Activated CD4-positive, alpha-beta T cell treated with anti-CD3 and anti-CD28 coated beads, Interleukin-2, amount 50 U/mL, for 1 hour (primary cell): ENCODE measurements at places on chromosomes 6 and 20.

GRCh38 chr6:13286181-13286580 is 42.2 kb downstream of the TBC1D7 start:
- no peak for DNase-seq

GRCh38 chr6:168355716-168356522 is 36.3 kb upstream of the DACT2 start:
- no peak for DNase-seq

DNA sequence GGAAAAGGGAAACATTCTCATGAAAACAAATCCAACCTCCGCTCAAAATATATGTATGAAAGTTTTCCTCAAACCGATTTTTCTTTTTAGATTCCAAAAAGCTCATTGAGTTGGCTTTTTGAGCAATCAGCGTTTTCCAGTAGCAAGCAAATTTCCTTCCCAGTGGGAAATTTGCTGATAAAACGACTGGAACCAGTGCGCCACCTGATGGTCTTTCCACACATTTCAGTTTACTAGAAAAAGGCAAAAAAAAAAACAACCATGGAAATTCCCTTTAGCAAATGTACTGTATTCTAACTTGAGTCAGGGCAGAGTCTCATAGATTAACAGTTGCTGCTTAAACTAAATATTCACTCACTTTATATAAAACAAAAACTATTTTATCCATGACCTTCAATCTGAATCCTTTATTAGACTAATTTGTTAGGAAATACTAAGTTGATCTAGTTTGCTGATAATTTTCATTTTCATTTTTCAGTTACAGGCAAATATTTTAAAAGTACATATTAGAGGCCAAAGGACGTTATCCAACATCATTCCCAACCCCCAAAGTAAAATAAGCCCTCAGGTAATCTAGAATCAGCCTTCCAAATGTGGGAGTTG is 271.5 kb downstream of the FOXA2 start:
- DNase-seq: no peak

DNA sequence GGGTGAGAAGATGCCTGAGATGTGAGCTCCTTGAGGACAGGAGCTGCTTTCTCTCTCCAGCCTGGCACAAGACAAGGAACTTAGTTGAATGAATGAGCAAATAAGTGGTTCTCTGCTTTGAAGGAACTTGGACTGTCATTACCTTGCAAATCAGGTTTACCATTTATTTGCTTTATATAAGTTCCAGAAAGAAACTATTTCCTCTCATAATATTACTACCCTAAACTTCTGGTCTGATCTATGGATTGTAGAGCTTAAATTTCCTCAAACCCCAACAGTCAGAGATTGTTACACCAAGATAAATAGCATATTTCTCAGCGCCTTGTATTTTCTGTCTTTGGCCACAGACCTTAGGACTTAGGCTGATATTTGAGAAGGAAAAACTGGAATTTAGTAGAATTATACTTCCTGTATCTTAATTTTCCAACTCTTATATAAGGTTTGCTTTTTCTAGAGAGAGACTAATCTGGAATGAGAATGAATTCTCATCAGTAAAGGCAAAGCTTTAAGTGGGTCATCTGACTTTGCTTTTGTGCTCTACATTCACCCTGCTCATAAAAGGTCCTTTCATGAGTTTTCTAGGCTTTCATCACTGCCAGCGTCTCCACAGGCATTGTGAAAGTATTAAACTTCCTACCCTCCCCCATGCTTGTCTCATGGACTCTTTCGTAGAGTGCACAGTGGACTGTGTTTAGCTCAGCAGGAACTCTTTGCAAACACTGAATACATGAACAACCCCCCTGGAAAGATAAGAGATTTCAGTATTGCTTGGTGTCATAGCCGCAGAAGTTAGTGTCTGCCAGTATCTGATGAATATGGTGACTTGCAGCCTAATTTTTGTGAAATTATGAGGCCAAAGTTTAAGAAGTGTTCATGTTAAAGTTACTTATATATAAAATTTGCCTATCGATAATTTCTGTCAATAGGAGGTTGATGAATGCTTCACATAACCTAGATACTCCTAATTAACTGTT is 74.0 kb downstream of the PTPRA start:
- DNase-seq: no peak

DNA sequence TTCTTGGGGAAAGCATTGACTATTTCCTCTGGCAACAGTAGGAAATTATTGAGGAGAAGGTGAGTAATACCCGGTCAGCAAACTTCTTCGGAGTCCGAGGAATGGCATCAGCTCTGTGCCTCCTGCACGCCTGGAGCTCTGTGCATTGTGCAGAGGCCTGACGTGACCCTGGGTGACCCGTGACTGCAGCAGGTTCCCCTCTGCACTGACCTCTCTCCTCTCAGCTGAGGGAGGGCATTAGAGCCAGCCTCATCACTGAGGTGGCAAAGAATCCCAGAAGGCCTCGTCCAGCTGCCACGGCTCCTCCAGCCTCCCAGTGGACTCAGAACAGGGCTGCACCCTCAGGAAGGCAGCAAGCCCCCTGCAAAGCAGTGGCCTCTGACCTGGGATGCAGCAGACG is 502.9 kb downstream of the CD83 start:
- no peak for DNase-seq

DNA sequence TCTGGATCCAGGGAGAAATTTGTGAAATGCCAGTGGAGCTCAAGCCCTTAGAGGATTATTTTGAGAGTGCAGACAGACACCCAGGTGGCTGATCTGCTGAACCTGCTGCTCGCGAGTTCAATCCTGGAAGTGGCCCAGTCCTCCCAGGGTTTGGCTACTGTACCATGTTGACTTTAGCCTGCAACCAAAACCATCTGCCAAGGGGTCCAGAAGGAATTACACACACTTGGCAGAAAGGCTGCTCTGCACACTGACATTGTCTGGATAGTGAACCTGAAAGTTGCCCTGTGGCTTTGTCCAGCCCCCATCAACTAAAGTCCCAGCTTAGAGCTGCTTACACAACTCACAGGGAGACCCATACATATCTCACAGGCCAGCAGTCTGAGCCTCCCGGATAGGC is 21.6 kb upstream of the PI3 start:
- DNase-seq: no peak

- no peak for DNase-seq
Observed at GRCh38 chr6:3770023-3770720, 18.7 kb upstream of the PXDC1 start.

GRCh38 chr6:116016846-116017545 is 43.7 kb downstream of the FRK start:
- DNase-seq: no peak

- no peak for DNase-seq
Observed at GRCh38 chr20:63366390-63367365, 5.5 kb upstream of the CHRNA4 start.
